ENCODE measurements at places on chromosomes 3 and 15. TPM values are rescaled to one million over a fixed set of nuclear protein-coding genes. Genes with fewer than 3 reads are reported as not detected.

Gene ATP13A5
- 0.43 TPM for total RNA-seq

Gene PDZRN3
- 10.4 TPM for total RNA-seq

Gene TP53BP1
- 102 TPM for total RNA-seq

Gene CHRNA5
- total RNA-seq, result 7.2 TPM

Gene WDR73
- 46.8 TPM for total RNA-seq

Gene RAD51
- 58.1 TPM for total RNA-seq

Gene CYP1A1
- 0.31 TPM for total RNA-seq

Gene MOBP
- 7.1 TPM for total RNA-seq

Gene IMPG2
- 0.18 TPM for total RNA-seq

Gene GOLGA6L10
- total RNA-seq, result 4.1 TPM

Gene GLDN
- total RNA-seq, result 1.7 TPM

Gene CAMKV
- 0.75 TPM for total RNA-seq

Gene USF3
- total RNA-seq, result 17.4 TPM

Gene ROBO1
- 86.3 TPM for total RNA-seq

Gene TGFBR2
- total RNA-seq, result 5.8 TPM

Gene KNL1
- 32.6 TPM for total RNA-seq

Gene SLC24A5
- total RNA-seq, result not detected

Gene DISP2
- 0.05 TPM for total RNA-seq

Gene GOLGA6A
- total RNA-seq, result 0.25 TPM

Gene STAB1
- total RNA-seq, result 0.24 TPM

Gene SNTN
- total RNA-seq, result not detected

Gene UNC13C
- total RNA-seq, result 20.3 TPM

Gene SLC51B
- total RNA-seq, result not detected

Gene NRROS
- total RNA-seq, result 2.1 TPM

Measured in endodermal cell (in vitro differentiated cells).